GM13976 (cell line): ENCODE measurements at places on chromosomes 6 and 20.
A peak's percentile ranks its signal among the peaks of the same experiment; 100 is the strongest.

GRCh38 chr20:25315418-25316210, 67.7 kb downstream of the PYGB start:
- no peak for DNase-seq

- DNase-seq, result no peak
Measured at GRCh38 chr6:45690846-45691245, 313.1 kb upstream of the SUPT3H start.

GRCh38 chr6:20680697-20681165, 146.5 kb downstream of the CDKAL1 start:
- no peak for DNase-seq

DNA sequence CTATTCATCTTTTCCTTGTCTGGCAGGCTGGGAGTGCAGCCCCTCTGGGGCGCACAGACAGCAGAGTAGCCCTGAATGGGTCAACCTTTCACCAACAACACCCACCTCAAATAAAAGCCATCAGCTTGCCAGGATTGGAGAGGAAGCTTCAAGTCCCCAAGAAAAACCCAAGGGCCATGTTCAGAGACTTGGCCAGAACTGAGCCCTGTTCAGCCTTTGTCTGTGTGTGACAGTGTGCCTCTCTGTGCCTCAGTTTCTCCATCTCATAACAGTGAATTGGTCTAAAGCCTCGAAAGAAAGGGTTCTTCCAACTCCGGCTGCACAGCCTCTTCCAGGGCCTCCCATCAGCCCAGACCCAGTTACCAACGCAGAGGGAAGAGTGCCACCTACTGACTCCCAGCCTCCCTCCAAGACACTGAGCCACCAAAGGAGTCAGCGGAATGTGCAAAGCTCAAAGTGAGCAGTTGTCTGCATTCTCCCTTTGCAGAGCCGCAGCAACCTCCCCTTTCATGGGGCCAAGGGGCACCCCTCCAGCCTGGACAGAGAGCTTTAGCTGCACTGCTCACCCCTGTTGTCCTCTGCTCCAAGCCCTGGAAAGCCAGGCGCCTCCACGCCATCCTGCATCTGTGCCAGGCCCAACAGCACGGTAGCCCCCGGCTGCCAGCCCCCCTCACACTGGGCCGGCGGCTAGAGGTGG, 82.7 kb upstream of the TOP1 start:
- DNase-seq, result peak; percentile 64

GRCh38 chr20:62772990-62773844, 23.1 kb upstream of the MRGBP start:
- DNase-seq, result no peak

DNA sequence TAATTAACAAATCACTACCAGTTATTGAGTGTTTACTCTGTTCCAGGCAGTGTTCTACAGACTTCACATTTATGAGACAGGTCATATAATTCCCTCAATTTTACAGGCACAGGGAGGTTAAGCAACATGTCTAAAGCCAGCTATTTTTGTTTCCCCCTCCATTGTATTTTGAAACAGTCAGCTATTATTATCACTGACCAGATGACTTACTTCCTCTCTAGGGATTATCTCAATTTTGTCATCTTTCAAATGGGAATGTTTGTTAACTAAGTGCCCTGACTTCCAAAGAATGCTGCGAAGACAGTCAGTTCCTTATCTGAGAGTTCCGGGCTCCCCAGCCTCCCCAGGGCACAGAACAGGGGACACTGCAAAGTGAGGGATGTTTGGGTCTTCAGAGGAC, 5.6 kb upstream of the CNPY3 start:
- DNase-seq, result no peak

GRCh38 chr6:138682704-138683527, 90.7 kb upstream of the CCDC28A start:
- DNase-seq, result no peak

DNA sequence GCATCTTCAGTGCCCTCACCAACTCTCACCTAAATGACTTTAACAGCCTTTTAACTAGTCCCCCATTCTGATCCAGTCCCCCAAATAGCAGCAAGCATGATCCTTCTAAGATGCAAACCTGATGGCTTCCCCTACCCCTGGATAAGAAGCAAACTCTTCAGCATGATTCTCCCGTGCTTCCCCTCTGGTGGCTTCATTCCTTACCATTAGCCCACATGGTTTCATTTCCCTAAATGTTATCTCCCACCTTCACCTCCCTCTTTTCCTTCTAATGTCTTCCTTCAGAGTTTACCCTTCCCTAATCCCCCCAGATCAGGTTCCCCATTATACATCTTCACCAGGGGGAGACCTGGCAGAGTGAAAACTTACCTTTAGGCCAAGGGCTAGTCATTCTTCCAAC, 4.0 kb upstream of the RAB5IF start:
- no peak for DNase-seq

- DNase-seq, result no peak
Measured at GRCh38 chr6:14265049-14266021, 147.8 kb downstream of the CD83 start.

GRCh38 chr6:134830194-134830593, 119.7 kb downstream of the ALDH8A1 start:
- no peak for DNase-seq

DNA sequence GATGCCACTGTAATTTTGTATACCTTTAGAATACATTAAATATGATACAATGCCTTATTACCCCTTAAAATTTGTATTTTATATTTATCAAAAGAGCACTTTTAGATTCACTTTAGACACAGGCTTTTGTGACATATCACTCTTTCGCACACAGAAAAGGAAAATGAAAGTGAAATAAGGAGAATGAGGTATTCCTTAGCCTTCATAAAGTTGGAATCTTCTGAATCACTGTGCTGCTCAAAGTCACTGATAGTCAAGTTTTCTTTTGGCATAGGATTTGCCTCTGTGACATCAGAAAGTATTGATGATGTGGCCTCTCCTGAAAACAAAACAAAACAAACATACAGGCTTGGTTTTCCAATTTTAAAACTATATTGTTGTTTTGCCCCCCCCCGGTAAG, 1097.1 kb downstream of the KIF16B start:
- no peak for DNase-seq

- no peak for DNase-seq
Measured at GRCh38 chr6:97347111-97347510, 64.1 kb upstream of the MMS22L start.

DNA sequence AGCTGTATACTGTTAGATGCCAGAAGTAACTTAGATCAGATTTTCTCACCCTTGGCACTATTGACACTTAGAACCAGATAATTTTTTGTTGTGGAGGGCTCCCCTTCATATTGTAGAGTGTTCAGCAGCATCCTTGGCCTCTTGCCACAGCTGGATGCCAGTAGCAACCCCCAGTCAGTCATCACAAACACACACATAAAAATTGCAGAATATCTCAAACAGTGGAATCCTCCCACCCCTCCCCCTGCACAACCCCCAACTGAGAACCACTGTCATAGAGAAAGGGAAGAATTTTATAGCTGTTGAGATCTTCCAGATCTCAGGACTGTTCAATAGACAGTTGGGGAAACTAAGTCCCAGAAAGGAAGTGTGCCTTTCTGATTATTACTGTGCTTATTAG, 81.2 kb upstream of the VSTM2L start:
- no peak for DNase-seq

DNA sequence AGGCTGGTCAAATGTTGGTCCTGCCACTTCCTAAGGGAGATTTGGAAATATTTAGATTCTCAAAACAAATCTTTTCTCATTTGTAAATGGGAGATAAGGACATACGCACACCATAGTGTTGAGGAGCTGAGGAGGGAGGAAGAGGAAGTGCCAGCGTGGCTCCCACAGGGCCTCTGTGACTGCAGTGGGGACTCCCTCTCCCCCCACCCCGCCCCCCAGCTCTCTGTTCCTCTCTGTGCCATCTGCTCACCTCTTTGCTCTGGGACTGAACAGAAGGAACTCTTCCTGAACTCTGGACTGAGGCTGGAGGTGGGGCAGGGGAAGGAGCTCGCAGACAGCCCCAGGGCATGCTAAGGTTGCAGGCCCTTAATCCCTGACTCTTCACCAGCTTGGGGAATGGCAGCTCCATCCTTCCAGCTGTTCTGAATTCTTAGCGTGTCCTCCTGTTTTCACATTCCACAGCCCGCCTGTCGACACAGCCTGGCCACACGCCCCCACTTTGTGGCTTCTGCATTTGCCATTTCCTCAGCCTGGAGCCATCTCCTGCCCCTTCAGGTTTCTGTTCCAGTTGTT, 11.4 kb downstream of the DDX27 start:
- DNase-seq, result no peak

DNA sequence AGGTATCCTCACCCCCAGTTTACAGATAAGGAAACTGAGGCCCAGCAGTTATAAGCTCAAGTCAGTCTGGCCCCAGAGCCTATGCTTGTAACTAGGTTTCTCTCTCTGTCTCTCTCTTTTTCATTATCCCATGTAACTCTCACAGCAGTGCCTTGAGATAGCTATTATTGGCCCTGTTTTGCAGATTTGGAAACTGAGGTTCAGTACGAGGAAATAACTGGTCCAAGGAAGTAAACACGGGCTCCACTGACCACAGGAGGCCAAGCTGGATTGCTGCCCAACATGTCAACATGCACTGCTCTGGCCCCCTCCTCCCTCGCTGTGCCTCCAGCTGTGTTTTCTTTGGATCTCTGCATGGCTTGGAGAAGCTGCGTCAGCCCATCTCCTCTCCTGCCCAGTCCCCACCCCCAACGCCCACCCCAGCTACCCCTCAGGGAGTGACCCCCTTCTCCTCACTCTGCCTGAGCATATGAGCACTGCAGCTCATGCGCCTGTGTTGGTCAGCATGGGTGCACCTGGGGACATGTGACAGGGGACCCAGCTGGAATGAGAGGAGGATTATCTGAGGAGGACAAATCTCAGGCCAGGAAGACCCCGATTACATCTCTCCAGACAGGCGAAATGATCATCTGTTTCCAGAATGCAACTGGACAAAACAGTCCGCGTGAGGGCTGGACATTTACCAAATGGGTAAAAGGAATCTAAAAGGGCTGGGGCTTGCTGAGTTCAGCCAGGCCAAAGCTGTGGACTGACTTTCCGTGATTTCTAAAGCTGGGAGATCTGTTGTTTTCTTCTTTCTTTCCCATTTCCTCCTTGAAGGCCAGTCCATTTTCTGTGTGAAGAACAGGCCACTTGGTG, 7.8 kb upstream of the PLTP start:
- no peak for DNase-seq

GRCh38 chr6:37511910-37512399, 12.3 kb upstream of the CCDC167 start:
- DNase-seq, result no peak

DNA sequence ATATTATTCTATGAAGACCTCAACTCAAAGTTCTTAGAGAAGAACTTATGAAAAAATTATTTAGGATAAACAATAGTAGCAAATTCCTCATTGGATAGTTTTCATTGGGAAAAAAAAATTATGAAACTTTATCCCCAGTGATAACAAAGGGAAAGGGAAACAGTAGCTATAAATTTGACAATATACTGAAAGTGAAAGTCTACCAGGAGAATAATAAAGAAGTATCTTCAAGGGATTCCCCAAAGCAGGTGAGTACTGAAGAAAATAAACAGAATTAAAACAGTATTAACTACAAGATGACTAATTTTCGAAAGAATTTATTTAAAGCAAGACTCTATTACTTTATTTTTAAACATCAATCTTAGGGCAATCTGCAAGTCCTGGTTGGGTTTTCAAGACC, 56.4 kb downstream of the REPS1 start:
- DNase-seq, result peak; percentile 20

- DNase-seq, result no peak
Measured at GRCh38 chr20:4728120-4728760, 6.5 kb downstream of the PRND start.

- no peak for DNase-seq
Measured at GRCh38 chr6:66065313-66065712, 358.3 kb upstream of the EYS start.

DNA sequence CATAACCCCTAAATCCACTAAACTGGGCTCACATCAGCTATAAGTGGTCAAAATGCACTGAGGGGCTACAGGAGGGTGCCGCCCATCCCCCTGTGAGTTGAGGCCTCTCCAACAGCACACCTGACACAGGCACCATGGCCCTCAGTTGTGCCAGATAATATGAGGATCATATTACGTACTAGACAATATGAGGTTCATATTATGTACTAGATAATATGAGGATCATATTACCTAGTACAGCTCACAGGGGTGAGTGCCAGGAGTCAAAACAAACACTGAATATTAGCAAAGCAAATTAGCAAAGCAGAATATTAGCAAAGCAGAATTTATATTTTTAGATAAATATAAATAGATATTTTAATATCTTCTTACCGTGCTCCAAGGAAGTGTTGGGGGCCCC, 35.3 kb downstream of the CD24 start:
- no peak for DNase-seq

GRCh38 chr6:40583709-40584108, 3.5 kb downstream of the LRFN2 start:
- DNase-seq, result no peak

GRCh38 chr6:151180330-151181048, 59.3 kb upstream of the AKAP12 start:
- no peak for DNase-seq

GRCh38 chr6:144730088-144730645, 445.0 kb downstream of the UTRN start:
- DNase-seq, result no peak

- DNase-seq, result no peak
Measured at GRCh38 chr6:17666646-17667045, 40.1 kb downstream of the NUP153 start.

GRCh38 chr20:58081846-58082245, 146.6 kb downstream of the ANKRD60 start:
- DNase-seq, result no peak

DNA sequence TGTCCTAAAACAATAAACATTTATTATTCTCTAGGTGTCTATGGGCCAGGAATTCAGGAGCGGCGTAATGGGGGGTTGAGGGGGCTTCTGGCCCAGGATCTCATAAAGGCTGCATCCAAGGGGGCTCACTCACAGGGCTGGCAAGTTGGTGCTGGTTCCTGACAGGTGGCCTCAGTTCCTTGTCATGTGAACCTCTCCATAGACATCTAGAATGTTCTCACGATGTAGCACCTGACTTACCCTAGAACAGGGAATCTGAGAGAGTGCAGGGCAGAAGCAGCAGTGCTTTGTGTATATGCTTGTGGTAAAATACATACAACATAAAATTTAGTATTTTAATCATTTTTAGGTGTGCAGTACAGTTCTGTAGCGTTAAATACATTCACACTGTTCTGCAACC, 57.1 kb downstream of the PHF20 start:
- no peak for DNase-seq

DNA sequence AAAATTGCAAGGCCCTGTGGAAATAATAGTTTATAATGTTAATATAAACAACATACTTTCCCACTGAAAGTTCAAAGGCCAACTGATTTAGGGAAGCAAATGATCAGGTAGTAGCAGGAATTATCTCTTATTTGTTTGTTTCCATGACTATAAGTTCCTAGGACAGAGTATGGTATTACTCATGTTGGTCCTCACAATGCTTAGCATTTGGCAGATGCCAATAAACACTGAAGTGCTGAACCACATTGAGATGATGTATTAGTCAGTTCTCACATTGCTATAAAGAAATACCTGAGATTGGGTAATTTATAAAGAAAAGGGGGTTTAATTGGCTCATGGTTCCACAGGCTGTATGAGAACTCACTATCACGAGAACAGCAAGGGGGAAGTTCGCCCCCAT, 129.6 kb upstream of the NUP153 start:
- no peak for DNase-seq

DNA sequence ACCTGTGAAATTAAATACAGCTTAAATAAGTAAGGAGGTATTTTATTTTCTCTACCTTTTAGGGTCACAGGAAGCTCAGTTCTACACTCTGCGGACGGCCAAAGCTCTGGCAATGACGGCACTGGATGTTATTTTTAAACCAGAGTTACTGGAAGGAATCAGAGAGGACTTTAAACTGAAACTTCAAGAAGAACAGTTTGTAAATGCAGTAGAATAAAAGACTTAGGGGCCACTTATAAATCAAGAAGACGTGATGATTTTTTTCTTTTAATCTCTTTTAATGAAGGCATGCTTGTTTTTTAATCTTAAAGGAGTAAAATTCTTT, 16.2 kb downstream of the PM20D2 start:
- no peak for DNase-seq
